Stimulated activated CD8-positive, alpha-beta memory T cell treated with anti-CD3 and anti-CD28 coated beads, Interleukin-7, amount 100 ng/mL, for 1 hour (primary cell): ENCODE measurements at places on chromosomes 3 and 15.
A peak's percentile ranks its signal among the peaks of the same experiment; 100 is the strongest.

DNA sequence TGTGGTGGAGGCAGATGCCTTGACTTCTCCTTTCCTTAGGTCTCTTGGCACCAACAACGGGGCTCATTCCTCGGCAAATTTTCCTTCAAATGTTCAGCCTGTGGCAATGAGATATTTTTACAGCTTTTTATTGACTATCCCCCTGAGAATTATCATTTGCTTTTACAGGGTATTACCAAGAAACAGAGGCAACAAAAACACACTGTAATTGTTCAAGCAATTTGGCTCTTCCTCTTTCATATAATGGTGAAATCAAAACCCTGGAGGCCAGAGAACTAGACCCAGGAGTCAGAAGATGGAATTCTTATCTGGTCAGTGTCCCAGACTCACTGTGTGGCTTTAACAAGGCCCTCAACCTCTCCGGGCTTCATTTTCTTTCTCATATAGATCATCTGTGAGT is 40.1 kb downstream of the TRIM42 start:
- no peak for DNase-seq

GRCh38 chr15:76347482-76348055 is 11.0 kb downstream of the ISL2 start:
- DNase-seq, result no peak

- no peak for DNase-seq
These were observed 109.6 kb upstream of the TOPAZ1 start for GRCh38 chr3:44132061-44132460.

- DNase-seq, result no peak
These were observed 12.4 kb downstream of the EFCC1 start for GRCh38 chr3:129013491-129013891.

DNA sequence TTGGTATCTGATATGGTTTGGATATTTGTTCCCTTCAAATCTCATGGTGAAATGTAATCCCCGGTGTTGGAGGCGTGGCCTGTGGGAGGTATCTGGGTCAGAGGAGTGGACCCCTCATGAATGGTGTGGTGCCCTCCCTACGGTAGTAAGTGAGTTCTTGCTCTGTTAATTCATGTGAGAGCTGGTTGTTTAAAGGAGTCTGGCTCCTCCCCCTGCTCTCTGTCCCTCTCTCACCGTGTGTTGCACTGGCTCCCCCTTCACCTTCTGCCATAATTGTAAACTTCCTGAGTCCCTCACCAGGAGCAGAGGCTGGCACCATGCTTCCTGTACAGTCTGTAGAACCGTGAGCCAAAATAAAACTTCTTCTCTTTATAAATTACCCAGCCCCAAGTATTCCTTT is 246.9 kb upstream of the AGTR1 start:
- no peak for DNase-seq

GRCh38 chr15:67018026-67018425 is 47.4 kb upstream of the SMAD3 start:
- no peak for DNase-seq

DNA sequence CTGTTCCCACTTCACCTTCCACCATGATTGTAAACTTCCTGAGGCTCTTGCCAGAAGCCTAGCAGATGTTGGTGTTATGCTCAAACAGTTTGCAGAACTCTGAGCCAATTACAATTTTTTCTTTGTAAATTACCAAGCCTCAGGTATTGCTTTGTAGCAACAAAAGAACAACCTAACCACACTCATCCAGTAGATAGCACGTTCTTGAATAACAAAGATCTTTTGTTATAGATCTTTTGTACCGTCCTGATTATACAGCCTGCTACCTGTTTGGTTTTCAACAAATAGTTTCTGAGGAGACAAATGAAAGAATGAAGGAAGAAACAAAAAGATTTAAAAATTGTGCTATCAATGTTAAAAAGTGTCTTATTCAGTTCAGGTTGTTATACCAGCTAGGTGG is 474.7 kb upstream of the ALCAM start:
- no peak for DNase-seq

- DNase-seq, result no peak
These were observed 203.7 kb downstream of the SLC9A9 start for GRCh38 chr3:143644370-143645089.

GRCh38 chr3:195767792-195768191 is 43.9 kb downstream of the MUC4 start:
- DNase-seq, result no peak

GRCh38 chr15:38670128-38671005 is 105.8 kb upstream of the RASGRP1 start:
- DNase-seq, result no peak

- no peak for DNase-seq
These were observed 138.5 kb downstream of the NECTIN3 start for GRCh38 chr3:111210003-111210711.

GRCh38 chr15:68466876-68467275 is 34.9 kb upstream of the ITGA11 start:
- DNase-seq, result no peak

- no peak for DNase-seq
These were observed 216.3 kb upstream of the RGMA start for GRCh38 chr15:93305306-93305705.

- no peak for DNase-seq
These were observed 20.0 kb downstream of the SLC27A2 start for GRCh38 chr15:50202003-50202402.

DNA sequence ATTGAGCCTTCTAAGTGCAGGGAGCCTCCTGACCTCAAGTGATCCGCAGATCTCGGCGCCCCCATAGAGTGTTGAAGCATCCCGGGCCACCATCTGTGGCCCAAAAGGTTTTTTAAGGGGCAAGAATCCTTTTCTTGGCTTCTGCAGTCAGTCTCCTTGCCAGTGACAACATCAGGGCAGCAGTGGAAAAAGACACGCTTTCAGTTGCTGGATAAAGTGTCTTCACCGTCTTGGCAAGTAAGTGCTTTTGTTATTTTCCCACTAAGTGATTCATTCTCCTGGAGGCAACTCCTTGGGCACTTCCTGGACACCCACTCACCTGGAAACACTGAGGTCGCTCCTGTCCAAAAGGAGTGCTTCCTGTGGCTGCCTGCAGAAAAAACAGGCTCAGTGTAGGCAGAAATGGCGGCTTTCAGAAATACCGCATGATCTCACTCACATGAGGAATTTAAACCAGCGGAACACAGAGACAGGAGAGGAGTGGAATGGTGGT is 71.7 kb upstream of the ABHD2 start:
- DNase-seq, result no peak

DNA sequence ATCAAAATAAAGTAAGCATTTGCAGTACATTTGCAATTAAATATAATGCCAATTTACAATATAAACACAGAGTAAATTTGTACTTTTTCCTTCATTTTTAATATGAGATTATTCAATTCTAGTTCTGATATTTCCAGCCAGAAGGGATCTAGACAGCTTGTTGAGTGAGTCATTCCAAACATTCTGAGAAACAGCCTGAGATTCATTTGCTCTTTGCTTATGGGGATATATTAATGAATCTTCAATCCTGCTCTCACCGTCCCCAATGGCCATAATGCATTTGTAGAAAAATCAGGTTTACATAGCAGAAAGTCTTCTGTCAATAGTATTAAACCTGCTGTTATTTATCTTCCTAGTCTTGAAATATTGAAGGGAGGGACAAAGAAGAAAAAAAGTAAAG is 554.2 kb downstream of the TUSC7 start:
- no peak for DNase-seq

- DNase-seq, result no peak
These were observed 122.8 kb downstream of the GMNC start for GRCh38 chr3:190739641-190740185.

GRCh38 chr3:179072100-179072438 is 460 bp upstream of the ZMAT3 start:
- peak; percentile 6 for DNase-seq

GRCh38 chr15:29516929-29517328 is 247.3 kb upstream of the NSMCE3 start:
- no peak for DNase-seq

DNA sequence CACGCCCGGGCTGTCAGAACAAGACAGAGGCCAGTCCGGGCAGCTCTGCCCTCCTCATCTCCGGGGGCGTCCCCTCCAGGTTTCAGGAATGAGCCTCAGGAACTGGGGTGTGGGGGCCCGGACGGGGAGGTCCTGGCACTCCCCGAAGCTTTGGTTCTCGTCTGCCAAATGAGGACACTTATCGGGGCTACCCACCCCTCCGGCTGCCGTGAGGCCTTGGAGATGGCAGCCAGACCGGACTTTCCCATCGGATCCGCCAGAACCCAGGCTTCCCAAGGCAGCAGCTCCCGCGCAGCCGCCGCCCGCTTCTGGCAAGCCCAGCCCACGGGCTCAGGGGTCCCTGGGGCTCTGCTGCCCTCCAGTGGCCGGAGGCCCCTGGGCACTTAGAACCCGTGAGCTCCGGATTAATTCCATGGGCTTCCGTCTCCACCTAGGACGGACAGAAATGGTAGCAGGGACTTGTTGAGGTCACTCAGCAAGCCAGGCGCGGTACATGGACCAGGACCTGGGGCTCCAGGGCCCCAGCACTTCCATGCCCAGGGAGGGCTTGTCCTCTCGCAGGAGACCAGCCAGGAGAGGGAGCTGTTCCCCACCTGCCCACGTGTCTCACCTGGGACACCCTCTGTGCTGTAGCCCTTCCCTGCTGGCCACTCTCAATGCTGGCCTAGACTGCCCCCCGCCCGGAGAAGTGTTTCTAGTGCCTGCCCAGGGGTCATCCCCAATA is 89.4 kb downstream of the LINGO1 start:
- peak; percentile 63 for DNase-seq

GRCh38 chr3:10602271-10602670 is 96.9 kb upstream of the ATP2B2 start:
- no peak for DNase-seq

DNA sequence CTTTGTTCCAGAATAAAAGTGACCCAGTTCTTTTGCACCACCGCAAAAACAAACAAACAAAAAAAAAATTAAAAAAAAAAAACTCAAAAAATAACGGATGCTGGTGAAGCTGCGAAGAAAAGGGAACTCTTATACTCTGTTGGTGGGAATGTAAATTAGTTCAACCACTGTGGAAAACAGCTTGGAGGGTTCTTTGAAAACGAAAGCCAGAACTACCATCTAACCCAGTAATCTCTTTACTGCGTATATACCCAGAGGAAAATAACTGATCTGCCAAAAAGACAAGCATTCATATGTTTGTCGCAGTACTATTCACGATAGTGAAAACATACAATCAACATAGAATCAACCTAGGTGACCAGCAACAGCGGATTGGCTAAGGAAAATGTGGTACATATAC is 298.9 kb upstream of the CBLB start:
- DNase-seq, result no peak

- no peak for DNase-seq
These were observed 10.6 kb downstream of the TP63 start for GRCh38 chr3:189641776-189642175.

DNA sequence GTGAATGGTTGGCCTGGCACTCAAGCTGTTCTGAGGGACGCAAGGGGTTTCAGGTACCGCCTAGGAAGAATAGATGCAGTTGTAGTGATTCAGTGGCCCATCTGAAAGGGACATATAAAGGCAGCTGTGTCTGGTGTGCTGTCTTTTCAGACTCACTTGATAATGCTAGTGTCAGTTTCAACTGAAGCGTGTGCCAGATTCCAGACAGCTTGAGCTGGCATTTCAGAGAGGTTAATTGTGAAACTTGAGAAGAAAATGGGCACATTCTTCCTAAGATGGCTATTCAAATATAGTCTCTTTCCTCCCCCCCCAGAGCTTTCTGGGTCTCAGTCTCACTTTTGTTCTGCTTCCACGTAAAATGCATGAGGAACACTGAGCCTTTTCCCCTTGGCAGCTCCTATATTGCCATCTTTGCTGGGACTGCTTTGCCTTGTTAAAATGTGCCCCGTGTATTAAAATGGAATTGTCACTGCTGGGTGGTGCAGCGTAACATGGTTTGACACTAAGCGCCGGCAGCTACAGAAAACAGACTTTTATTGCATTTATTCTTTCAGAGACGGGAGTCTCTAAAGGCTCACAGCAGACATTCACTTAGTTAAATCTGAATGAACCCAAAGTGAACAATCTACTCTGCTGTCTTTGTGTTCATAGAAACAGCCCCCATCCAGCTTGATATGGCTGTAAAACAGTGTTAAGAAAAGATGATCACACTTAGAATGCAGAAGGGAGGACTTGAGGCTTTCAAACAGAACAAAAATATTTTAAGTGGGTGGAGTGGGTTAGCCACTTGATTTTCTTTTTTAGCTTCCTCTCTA is 478.7 kb downstream of the RBMS3 start:
- no peak for DNase-seq

GRCh38 chr15:39357480-39358268 is 223.2 kb upstream of the THBS1 start:
- no peak for DNase-seq

GRCh38 chr3:148911173-148911572 is 46.1 kb downstream of the CPA3 start:
- DNase-seq, result no peak

GRCh38 chr3:113531826-113532697 is at the start of gene SIDT1:
SIDT1 (plus strand) TSS chr3:113532555; CDS start chr3:113533022, 467 bp downstream.
- DNase-seq, result peak; percentile 39

GRCh38 chr3:11807686-11808085 is 39.0 kb downstream of the TAMM41 start:
- no peak for DNase-seq

DNA sequence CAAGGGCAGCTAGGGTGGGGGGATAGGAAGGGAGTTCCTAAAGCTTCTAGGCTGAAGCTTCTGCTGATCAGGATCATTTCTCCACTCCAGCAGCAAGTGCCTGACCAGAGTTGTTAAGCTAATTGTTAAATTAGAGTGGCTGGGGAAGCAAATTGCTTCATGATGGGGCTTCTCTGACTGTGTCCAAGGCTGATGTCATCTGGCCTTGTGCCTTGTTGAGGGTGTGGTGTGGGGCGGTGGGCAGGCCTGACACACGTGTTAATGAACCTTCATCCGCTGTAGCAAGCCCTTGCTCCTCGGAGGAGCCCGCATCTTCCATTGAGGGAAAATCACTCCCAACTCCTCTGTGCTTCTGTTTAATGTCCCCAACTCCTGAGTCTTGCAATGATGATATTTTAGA is 84.3 kb upstream of the ROPN1 start:
- DNase-seq, result no peak

DNA sequence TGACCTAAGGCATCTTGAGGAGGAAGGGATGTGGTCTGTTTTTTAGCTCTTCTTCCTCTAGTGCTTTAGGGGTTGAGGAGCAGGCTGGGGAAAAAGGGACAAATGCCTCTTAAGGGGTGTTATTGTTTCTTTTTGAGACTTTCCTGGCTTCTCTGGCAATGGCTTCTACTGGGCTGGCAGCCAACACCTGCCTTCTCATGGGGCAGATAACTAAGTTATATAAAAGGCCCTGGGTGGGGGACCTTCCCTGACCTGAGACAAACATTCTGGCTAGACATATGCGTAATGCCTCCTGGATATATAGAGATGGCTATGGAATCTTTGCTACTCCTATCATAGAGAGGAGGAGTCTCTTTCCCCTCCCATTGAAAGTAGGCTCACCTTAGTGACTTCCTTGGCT is 179.2 kb upstream of the PROK2 start:
- no peak for DNase-seq

- no peak for DNase-seq
These were observed 985.7 kb downstream of the NSUN3 start for GRCh38 chr3:95048564-95048963.
